ENCODE measurements at places on chromosomes 11 and 22. TPM values are rescaled to one million over a fixed set of nuclear protein-coding genes. Genes with fewer than 3 reads are reported as not detected.

DNA sequence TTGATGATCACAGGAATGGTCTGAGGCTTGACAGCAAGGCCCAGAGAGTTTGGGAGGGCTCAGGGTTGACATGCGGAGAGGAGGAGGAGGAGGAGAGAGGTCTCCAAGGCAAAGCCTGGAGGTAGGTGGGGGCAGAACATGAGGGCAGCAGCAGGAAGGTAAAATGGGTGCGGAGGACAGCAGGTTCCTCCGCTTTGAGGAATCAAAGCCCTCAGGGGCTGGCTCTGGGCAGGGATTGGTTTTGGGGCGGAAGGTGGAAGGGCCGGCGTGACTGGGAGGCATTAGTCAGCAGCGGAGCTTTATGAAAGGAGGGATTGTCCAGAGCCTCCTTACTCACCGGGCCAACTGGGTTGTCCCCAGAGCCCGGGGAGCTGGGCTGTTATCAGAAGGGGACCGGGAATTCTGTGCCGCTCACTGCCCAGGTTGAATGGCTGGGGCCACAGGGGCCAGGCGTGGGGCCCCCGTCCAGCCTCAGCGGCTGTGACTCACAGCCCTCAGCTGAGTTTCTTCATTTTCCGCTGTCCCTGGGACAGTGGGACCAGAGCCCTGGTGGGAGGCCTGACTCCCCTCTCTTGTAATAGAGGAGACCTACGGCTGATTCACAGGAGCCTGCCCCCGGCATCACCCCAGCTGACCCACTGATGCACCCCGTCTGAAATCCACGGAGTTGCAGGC lies 36.2 kb downstream of the LIF start:
- DNase-seq = no peak

DNA sequence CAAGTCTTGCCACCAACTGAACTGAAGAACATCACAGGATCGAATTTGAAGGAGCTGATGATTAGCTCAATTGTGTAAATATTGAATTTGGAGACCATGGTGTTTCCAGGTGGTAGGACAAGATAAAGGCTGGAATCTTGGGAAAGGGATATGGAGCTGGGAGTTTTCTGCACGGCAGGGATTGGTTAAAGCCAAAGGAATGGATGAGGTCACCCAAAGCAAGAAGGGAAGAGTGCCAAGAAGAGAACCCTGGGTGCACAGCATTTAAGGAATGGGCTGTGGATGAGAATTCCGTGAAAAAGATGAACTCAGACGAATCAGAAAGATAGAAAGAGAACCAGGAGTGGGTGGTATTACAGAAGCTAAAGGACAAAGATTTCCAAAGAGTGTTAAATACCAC lies 29.4 kb upstream of the RRAS2 start:
- DNase-seq = no peak

DNA sequence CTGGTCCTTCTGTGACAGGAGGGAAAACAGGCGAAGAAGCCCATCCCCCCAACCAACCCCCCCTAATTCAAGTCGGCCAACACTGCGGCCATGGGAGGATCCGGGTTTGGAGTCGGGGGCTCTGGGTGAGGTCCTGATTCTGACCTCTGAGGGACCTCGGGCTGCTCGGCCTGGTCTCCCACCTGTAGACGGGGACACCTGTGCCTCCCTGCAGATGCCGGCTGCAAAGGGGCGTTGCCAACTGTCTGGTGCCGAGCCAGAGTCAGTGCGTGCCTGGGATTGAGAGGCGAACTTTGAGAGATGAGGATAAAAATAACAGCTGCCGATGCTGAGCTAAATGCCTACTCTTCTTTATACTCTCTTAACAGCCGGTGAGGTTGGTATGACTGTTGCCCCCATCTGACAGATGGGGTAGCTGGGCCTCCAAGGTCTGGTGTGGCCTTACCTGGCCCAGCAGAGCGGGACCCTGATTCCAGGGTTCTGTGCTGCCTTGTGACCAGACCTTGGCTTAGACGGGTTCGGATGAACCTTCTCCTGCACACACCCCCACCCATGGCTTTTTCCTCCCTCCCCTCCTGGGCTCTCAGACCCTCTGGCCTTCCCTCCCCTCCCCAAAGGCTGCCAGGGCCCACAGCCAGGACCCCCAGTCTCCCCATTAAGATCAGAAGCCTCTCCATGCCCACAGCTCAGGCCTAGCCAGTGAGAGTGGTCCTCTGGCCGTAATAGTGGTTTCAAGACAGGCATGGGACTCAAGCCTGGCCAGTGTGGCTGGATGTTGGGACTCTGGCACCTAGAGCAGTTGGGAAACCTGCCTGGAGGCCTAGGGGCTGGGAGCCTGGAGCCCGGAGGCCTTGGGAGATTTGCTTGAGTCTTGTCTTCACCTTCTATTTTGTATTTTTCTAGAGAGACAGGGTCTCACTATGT lies 41.7 kb downstream of the KCNJ4 start:
- no peak for DNase-seq

DNA sequence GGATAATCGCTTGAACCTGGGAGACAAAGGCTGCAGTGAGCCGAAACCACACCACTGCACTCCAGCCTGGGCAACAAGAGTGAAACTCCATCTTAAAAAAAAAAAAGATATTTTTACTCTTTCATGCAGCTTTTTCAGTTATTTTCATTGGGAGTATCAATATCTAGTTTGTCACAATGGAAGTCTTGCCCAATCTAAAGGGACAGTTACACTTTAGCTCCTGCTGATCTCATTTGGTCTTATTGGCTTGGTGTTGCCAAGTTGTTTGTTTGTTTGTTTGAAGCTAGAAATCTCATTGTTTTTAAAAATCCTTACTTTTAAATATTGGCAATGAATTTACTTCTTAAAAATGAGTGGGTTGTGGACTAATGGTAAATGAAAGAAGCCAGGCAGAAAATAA lies 24.7 kb downstream of the CEP295 start:
- DNase-seq = no peak

DNA sequence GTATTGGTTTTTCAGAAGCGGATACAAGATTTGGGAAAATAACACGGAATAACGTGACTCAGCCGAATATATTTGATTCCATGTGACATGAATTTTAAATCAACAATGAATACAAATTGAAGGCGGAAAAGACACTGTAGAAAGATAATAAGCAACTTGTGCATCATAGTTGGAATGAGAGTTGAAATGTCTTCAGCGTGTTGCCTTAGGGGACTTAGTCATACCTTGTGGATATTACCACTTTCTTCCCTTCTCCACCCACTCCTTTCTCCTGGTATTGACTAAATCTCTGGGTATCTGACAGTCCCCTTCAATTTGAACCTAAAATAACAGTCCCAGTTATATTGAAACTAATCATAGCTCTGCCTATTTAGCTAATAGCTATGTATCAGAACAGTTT lies 2373.1 kb upstream of the RAG2 start:
- DNase-seq = no peak

RIC8A gene
- total RNA-seq = 108 TPM

GRCh38 chr22:20782596-20783299 lies 8.8 kb downstream of the SERPIND1 start:
- no peak for DNase-seq

POTEH gene
- total RNA-seq = not detected

- no peak for DNase-seq
Measured at GRCh38 chr11:119166368-119167076, 2.0 kb upstream of the NLRX1 start.

IGSF9B gene
- 136 TPM for total RNA-seq

DNA sequence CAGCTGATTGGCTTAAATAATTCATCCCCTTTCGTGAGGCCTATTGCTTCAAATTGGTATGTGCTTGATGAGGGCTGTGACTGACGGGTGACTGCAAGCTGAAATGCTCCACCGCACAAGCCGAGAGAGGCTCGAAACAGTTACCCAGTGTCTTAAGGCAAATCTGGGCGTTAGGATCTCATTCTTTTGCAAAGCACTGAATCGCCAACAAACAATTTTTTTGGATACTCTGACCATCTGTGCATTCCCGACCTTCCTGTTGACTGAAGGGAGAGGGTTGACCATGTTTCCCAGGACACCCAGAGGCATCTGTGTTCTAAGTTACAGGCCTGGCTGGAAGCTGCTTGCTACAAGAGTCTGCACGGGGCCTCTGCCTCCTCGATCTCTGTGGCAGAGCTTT lies 32.1 kb downstream of the CACNG2 start:
- no peak for DNase-seq

- DNase-seq = no peak
Measured at GRCh38 chr11:9576701-9577381, 3.4 kb downstream of the WEE1 start.

GRCh38 chr11:44315947-44316658 lies 6.2 kb upstream of the ALX4 start:
- no peak for DNase-seq

DNA sequence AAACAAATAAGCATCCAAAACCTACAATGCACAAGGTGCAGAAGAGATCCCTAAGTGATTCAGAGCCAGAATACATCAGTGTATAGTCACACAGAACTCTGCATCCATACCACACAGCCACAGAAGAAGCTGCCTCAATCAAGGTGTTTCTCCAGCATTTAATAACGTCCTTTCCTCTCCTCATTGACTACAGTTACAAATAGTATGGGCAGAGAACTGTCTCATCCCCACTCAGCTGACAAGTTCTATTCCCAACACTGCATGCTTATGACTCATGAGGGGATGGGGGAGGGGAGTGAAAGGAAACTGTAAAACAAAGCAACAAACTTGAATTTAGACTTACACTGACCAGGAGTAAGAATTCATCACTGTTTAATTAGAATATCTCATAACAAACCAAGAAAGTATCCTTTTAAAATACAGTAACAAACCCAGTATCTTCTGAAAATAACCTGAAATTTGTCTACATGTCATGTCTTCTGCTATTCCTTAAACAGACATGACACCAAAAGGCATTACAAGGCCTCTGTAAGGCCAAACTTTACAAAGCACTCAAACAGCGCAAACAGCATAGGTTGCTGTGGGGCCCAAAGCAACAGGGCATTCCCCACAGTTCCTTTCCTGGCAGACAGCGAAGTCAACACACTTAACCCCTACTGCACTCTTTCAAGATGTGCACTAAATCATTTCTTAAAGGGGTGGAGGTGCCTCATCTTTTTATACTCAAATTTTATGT lies 29.3 kb downstream of the CELF1 start:
- DNase-seq = peak; percentile 54

DNA sequence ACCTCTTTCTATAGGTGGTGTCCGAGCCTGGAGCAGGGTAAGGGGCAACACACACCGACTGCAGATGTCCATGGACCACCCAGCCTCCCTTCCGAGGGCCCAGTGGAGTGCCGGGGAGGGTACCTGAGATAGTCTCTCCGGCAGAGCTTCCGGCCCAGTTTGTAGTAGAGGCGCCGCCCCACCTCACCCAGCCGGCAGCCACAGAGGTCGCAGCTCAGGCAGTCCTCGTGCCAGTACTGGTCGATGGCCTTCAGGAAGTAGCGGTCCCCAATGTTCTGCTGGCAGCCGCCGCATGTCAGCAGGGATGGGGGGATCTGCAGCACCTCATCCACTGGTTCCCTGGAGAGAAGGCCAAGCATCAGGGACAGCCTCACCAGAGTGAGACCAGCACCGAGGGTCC lies 27.4 kb downstream of the LMO2 start:
- DNase-seq = no peak

GRCh38 chr22:37370306-37370979 lies 56.8 kb downstream of the ELFN2 start:
- DNase-seq = no peak
